ENCODE measurements at places on chromosomes 4 and X. TPM values are rescaled to one million over a fixed set of nuclear protein-coding genes. Genes with fewer than 3 reads are reported as not detected.
A peak's percentile ranks its signal among the peaks of the same experiment; 100 is the strongest.

GRCh38 chr4:15318621-15319348, 109.0 kb upstream of the C1QTNF7 start:
- no peak for DNase-seq

DNA sequence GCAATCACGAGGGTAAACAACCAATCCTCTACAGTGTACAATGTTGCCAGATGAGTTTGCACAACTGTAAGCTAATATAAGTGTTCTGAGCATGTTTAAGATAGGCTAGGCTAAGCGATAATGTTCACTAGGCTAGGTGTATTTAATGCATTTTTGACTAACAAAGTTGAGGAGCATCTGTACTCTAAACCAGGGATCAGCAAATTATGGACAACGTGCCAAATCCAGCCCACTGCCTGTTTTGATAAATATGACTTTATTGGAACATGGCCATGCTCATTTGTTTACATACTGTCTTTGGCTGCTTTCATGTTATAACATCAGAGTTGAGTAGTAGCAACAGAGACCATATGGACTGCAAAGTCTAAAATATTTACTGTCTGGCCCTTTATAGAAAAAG, 46.3 kb upstream of the ARHGEF6 start:
- DNase-seq = peak; percentile 60

REST gene
- total RNA-seq = 39.6 TPM

DNA sequence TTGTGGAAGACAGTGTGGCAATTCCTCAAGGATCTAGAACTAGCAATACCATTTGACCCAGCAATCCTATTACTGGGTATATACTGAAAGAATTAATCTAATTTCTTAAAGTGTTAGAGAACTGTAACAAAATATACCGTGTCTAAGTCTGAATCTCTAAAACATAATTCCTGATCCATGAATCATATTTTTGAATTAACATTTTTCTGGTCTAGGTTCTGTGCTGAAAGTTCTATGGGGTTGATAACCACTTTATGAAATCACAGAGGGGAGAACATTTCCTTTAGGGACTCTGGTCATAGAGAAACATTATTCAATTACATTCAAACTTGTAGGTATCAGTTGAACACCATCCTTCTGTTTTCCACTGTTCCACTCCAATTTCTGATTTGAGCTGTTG, 91.9 kb upstream of the ETNPPL start:
- no peak for DNase-seq

GAGE2A gene
- not detected for total RNA-seq

- DNase-seq = no peak
These were observed 45.4 kb downstream of the CC2D2A start for GRCh38 chr4:15515106-15515505.

- DNase-seq = peak; percentile 47
These were observed 77.6 kb downstream of the HDAC8 start for GRCh38 chrX:72495046-72495445.

GRCh38 chr4:84319124-84319523, 180.0 kb downstream of the NKX6-1 start:
- DNase-seq = peak; percentile 5

PF4V1 gene
- total RNA-seq = not detected

DNA sequence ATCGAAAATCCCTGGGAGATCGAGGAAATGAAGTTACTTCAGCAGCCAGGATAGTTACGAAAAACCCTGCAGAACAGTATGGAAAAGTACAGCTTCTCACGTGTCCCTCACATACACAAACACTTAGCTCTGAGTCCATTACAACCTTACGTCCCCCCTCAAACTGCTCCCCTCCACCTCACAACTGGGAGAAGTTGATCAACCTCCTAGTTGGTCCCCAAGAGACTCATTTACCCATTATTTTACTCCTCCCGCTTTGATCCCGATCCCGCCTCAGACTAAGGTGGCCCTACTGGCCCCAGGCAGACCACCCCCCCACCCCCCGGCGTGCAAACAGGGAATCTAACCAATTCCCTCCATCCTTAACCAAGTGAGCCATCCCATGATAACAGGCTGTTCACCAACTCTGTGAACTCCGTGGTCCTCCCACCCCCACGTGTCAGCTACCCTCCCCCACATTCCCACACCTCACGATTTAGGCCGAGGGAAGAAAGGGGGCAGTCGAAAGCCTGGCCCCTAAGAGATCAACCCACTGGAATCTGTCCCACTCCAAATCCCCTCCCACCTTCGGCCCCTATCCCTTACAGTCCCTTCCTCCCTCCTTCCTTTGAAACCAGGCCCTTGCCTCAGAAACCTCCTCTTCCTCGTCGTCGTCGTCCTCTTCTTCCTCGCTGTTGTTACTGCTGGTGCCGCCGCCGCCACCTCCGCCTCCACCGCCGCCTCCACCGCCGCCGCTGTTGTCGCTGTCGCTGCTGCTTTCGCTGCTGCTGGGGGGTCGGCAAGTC, 755 bp downstream of the ANKRD17 start:
- DNase-seq = peak; percentile 78

GRCh38 chr4:16725252-16725651, 173.2 kb downstream of the LDB2 start:
- DNase-seq = no peak

TMSB15A gene
- total RNA-seq = 1.7 TPM

GRCh38 chrX:25754399-25754798, 383.7 kb upstream of the MAGEB18 start:
- no peak for DNase-seq

GRCh38 chr4:159268607-159269006, 165.7 kb downstream of the RAPGEF2 start:
- DNase-seq = no peak

F11 gene
- not detected for total RNA-seq

MAGEC3 gene
- not detected for total RNA-seq

- DNase-seq = no peak
These were observed 1.1 kb downstream of the ZFYVE28 start for GRCh38 chr4:2417226-2417764.

GRCh38 chrX:13685126-13685763, 3.7 kb upstream of the RAB9A start:
- no peak for DNase-seq

- no peak for DNase-seq
These were observed 1.6 kb upstream of the APBB2 start for GRCh38 chr4:41215969-41216293.

TGIF2LX gene
- total RNA-seq = not detected

NSUN7 gene
- total RNA-seq = 0.86 TPM

DNA sequence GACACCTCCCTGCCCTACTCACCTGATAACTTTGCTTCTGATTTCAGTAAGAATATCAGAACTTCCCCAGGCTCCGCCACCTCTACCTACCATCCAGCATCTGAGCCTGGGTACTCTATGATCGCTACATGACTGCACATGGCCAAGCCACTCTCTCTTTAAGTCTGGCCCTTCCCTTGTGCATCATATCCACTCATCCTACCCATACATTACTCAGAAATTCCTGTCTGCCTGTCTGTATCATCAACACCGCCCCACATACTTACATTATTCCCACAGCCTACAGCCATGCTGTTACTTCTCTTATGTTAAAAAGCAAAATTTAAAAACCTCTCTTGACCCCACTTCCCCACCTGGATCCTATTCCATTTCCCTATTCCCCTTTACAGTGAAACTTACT, 84.7 kb downstream of the SCD5 start:
- DNase-seq = no peak

CCDC120 gene
- total RNA-seq = 0.86 TPM
